ENCODE measurements at places on chromosomes 6 and 20. TPM values are rescaled to one million over a fixed set of nuclear protein-coding genes. Genes with fewer than 3 reads are reported as not detected.
A peak's percentile ranks its signal among the peaks of the same experiment; 100 is the strongest.

GRCh38 chr6:29653452-29654038 lies 3.3 kb upstream of the MOG start:
- DNase-seq = no peak

DNA sequence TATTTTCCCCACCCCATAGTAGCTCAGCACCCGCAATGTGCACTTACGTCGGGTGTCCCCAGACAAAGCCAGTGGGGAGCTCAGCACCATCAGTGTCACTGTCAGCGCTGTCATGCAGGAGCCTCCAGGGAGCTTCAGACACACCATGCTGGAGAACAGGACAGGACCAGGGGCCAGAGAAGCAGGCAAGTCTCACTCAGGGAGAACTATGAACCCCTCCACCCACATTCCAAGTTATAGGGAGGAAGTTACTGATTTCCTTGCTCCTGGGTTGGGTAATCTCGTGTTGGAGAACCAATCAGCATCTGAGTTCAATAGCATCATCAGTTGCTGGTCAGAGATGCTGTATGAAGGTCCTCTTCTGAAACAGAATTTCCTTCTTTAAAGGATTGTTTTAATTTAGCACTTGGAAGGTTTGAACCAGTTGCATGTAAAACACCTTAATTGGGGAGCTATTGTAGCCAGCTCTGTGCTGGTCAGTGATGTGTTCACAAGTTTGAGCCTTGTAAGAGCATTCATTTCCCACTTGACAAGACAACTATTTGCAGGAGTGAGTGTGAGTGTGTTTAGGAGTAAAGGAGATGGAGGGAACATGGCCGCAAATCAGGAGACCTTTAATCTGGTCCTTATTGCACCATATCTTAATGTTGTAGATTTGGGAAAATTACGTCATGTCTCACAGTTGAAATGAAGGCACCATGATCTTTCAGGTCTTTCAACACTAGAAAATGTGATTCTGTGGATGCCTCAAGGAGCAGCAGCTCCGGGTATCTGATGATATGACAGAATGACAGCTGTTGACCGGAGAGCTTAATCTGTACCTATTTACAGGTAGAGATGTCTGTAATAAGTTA lies at the start of gene HLA-DRB1:
HLA-DRB1 (minus strand) TSS at position 253 of the 854 bp plus-strand sequence; CDS start at position 147, 106 bp downstream.
- no peak for DNase-seq

DNA sequence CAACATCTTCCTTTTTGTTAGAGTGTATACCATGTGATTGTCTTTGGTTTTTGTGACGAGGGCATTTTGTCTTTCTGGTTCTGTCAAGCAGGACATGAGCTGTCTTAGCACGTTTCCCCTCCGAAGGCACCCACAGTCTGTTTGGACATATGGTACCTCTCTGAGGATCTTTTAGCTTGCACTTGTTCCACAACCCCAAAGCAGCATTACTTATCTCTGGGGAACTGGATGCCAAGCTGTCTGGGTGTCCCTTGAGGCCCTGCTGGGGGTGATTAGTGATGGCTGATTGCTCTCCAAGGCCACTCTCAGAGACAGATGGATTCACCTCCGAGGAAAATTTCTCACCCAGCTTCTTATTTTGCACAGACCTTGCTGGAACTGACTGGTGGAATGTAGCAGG lies 445.0 kb upstream of the CHD6 start:
- no peak for DNase-seq

- DNase-seq = no peak
Observed at GRCh38 chr20:22984008-22984407, 51.1 kb upstream of the SSTR4 start.

DNA sequence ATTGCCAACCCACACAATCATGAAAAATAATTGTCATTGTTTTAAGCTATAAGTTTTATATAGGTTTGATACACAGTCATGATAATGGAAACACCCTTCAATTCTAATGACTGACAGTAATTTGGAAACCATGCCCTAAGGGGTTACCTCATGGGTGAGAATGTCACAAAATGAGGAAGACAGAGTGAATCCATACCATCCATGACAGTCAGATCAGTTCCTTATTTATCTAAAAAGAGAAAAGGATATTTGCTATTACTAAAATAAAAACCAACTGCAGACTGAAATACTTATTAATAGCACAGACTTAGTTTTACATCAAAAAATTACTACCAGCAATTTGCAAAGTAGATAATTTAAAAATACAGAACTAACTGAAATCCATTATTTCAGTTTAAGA lies 437.8 kb downstream of the UTRN start:
- no peak for DNase-seq

- no peak for DNase-seq
Observed at GRCh38 chr6:162532283-162533008, 195.1 kb downstream of the PRKN start.

DNA sequence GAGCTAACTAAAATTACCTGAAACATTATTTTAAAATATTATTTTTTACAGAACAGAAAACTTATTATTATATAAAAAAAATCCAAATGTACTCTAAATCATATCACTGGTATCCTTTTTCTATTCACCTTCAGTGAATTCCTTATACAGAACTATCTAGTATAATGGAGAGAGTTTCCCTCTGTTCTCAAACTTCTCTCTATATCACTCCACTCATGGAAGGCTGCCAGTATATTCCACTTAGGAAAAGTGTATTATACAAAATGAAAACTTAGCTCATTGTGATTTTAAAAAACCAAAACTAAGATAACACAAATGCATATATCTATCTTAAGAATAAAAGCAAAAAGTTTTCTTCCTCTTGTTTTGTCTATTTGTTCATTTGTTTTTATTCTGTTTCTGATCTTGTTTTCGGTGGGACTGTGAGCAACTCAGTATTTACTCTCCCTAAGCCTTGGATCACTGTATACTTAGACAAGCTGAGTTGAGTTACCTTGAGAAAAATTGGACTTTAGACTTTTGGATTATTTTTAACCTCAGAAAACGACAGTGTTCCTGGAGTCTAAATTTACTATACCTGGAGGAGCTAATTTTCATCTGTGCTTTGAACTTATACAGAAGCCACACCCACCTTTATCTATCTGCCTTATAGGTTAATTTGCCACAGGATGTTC lies 61.4 kb downstream of the GPR63 start:
- no peak for DNase-seq

GRCh38 chr20:17767624-17768023 lies 67.9 kb downstream of the BANF2 start:
- no peak for DNase-seq

DNA sequence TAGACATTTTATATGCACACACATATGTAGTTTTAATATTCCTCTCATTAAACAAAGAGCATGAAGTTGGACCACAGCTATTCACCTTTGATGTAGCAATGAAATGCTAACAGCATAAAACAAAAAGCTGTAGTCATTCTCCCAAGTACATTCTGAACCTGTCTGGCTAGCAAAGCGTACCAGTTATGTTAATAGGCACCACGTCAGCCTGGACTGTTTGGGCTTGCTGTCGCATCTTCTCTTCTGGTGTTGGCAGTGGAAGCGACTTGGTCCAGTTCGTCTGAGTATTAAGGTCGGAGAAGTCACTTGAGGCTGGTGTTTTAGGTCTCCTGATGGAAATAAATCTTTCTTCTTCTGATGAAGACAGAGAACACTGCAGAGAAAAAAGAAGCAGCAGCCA lies 42.8 kb downstream of the HEBP2 start:
- no peak for DNase-seq

DNA sequence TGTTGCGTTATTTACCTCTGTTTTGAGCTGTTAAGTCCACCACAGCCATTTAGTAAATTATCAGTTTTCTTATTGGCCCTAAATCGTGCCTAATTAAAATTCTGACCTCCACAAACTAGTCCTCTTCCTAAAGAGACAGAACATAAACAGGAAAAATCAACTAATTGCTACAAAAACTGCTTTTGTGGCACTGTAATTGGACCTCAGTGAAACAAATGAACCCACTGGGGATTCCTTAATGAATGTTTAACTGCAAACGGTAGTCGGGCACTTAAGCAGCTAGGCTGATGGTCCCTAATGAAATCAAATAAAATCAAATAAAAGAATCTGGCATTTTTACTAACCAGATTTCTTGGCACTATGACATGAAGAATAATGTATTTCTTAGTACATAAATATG lies 513.4 kb upstream of the SLC35B3 start:
- no peak for DNase-seq

DNA sequence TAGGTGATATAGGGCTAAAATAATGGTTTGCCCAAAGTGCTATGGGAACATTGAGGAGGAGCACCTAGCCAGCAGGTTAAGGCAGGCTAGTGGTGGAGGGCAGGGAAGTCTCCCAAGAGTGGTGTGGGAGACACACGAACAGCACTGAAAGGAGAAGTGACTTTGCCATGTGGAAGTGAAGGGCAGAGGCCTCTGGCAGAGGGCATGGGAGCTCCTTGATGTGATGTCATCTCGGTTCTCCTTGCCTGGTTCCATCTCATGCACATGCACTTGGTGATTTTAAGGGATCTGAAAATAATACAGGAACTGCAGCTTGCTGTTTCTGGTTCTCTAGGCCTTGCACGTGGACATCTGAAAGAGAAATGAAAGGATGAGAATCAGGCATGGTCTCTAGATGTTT lies 4.7 kb upstream of the MAP3K4 start:
- no peak for DNase-seq

GRCh38 chr20:36871640-36872570 lies 4.0 kb upstream of the TLDC2 start:
- DNase-seq = no peak

DNA sequence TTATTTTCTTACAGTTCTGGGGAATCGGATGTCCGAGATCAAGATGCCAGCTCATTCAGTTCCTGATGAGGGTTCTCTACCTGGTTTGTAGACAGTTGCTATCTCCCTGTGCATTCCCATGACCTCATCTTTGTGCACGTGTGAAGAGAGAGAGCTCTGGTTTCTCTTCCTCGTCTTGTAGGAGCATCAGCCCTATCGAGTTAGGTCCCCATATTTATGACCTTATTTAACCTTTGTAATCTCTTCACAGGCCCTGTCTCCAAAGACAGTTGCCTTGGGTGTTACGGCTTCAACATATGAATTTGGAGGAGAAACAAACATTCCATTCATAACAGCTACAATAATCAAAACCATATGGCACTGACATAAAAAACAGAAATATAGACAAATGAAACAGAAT lies 455.3 kb downstream of the HACE1 start:
- DNase-seq = no peak

GRCh38 chr20:2693286-2694007 lies 867 bp downstream of the EBF4 start:
- peak; percentile 68 for DNase-seq

DNA sequence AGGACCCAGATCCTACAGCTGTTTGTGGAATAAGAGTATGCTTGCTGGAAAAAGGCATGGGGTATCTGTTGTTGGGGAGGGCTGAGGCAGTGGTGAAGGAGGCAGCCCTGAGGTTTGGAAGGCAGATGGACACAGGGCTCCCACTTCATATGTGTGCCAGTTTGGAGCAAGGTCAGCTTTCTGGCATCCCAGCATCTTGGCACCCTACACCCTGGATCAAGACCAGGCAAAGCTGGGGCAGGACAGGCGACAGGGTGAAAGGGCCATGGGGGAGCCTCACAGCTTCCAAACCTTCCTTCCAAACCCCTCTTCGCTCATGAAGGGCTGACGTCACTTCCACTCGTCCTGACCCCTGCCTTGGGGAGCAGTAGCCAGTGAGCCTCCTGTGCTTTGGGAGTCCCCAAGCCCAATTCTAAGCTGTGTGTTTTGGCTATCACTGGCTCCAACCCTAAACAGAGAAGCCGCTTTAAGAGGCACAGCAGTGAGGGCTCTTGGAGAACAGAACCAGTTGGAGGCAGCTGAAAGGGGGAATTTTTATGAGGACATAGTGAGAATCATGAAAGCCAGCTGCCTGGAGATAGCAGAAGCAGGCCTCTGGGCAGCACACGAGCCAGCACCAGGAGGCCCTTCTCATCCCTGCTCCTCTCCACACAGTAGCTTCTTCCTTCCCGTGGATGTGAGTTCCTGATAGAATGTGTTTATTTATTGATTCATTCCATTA lies 448.6 kb upstream of the CDH4 start:
- DNase-seq = no peak

DNA sequence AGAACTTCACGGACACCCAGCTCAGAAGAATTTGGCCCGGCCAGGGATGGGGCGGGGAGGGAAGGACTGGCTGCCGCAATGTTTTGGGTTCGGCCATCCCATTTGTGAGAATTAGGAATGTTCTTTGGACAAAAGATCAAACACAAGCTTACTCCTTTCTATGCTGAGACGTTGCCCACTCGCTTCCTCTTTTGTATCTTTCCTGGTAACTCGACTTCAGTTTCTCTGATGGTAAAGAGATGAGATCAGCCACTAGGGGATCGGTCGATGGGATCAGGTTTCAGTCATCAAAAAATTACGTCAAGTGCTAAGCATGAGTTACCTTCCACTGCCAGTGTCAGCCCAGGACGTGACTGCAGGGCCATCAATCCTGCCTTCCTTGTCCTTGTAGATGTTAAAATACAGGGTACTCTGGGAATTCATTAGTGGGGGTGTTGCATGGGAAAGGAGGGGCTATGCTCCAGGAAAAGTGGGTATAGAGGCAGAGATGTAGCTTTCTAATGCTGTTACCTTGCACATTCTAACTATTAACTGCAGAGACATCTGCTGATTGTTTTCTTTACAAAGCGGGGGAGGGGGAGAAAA lies 190.2 kb downstream of the TSHZ2 start:
- peak; percentile 43 for DNase-seq

DNA sequence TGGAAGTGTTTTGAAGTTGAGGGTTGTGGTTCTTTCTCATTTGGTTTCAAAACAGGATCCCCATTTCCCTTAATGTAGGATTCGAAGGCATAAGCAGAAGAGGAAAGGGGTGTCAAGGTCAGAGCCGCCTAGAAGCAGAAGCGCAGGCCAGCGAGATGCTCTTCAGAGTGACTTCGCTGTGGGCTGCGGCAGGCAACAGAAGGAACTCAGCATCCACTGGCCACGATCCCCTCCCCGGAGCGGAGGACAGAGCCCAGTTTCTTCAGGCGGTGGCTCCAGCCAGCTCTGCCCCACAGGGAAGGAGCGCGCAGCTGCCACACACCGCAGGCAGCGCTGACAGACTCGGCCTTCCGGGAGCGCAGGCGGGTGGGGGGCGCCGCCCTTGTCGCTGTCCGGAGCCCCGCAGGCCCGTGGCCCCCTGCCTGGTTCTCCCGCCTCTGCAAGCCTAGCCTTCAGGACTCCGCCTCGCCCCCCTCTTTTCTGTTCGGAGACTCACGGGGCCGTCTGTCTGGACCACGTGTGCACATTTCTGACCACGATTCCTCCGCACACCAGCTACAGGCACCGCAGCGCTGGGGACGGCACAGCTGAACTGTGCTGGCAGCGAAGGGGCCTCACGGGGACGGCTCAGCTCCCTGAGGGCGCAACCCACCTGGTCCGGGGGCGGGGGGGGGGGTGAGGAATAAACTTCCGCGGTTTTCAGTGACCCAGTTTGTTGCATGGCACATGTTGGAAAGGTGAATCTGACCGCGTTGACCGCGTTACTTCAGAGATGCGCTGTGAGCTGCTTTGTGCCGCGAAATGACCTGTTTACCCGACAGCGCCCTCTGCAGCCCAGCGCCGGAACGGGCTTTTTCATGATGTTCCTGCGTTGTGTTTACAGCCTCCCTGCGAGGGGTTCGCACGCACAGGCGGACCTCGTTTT lies 26.1 kb downstream of the TTLL2 start:
- DNase-seq = peak; percentile 77

- no peak for DNase-seq
Observed at GRCh38 chr6:11346516-11346915, 114.0 kb upstream of the NEDD9 start.

- no peak for DNase-seq
Observed at GRCh38 chr6:9710574-9710973, 704.3 kb downstream of the TFAP2A start.

The THBS2 gene
- total RNA-seq = 10.7 TPM

The SCGN gene
- total RNA-seq = 0.79 TPM

The DSN1 gene
- 4.5 TPM for total RNA-seq

The MAFB gene
- total RNA-seq = 12.9 TPM

The SNPH gene
- total RNA-seq = 7.8 TPM

The TUBB1 gene
- 0.30 TPM for total RNA-seq

The CLVS2 gene
- total RNA-seq = 0.12 TPM

The MYBL2 gene
- 0.84 TPM for total RNA-seq
